ENCODE measurements at places on chromosomes 3 and 15.

- no peak for DNase-seq
Measured at GRCh38 chr3:27556887-27557286, 72.7 kb upstream of the SLC4A7 start.

- no peak for DNase-seq
Measured at GRCh38 chr15:44243829-44244228, 44.7 kb upstream of the GOLM2 start.

DNA sequence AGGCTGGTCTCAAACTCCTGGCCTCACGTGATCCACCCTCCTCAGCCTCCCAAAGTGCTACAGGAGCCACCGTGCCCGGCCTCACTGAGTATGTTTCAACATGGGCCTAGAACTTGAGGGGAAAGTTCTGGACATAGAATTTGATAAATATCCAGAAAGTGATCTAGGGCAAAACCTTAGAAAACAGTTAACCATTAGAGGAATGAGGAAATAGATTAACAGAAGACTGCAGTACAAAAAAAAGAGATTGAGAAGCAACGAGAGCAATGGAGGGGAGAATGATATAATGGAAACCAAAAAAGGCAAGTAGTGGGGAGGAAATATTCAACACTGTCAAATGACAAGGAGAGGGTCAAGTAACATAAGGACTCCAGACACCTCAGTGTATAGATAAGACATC is 191.5 kb downstream of the PLCH1 start:
- no peak for DNase-seq

- DNase-seq, result no peak
Measured at GRCh38 chr3:115804713-115805119, 181.4 kb downstream of the GAP43 start.

DNA sequence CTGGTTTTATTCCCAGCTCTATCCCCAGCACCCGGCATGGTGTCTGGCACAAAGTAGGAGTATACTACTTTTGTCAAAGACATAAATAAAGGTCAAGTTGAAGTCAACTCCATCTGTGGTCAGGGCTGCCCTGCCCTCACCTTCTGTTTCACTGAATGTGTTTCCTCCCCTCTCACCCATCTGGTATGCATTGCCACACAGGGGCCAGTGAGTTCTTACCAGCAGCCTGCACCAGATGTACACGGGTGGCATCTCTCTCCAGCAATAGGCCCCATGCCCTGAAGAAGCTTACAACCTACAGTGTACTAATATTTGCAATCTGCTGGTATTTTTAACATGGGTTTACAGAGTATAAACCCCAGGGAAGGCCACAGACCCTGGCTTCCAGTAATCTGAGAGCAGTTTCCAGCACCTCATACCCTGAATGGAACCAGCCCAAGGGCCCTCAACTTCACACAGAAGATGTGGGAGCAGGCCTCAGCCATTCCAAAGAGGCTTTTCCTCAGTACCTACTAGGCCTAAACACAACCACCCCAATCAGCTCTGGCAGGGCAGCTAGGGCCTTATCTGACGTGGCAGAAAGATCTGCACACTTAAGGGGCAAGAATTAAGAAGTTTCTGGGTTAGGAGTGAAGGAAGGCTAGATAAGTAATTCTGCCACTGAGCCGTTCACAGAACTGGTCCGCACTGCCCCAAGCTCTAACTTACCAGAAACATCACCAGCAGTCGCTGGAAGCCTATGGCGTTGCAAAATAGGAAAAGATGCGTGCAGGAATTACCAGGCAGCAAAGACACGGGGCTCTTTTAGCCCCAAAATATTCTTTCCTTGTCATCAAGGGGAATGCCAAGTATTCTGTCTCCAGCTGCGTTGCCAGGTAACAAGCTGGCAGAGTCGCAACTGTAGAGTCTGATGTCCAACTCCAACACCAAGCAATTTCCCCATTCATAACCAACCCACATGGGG is 2.1 kb downstream of the IDH2 start:
- no peak for DNase-seq

DNA sequence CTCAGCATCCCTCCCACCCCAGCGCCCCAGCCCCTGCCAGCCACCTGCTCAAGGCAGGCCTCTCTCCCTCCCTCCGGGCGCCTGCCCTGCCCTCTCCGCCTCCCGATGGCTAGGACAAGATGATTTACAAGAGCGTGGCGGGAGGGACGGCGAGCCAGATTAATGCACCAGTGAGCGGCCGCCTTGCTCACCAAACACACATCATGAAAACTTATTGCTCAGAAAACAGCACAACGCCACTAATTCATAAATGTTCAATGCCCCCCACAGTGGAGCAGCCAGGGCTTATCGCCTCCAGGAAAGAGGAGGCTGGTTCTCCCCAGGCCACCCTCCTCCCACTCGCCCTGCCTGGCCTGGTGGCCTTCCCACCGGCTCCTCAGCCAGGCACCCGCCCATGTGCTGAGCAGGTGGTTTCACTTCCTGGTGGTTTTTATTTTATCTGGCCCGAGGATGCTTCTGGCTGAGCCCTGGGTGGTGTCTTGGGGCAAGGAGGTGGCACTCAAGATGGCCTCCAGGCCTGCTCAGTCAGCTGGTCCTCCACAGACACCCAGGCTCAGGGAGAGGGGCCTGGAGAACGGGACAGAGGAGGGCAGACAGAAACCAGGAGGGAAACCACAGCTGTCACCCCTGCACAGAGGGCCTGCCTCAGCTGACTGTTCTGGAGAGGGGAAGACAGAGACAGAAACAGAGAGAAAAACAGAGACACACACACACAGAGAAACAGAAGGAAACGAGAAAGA is 284.9 kb downstream of the UACA start:
- DNase-seq, result no peak

DNA sequence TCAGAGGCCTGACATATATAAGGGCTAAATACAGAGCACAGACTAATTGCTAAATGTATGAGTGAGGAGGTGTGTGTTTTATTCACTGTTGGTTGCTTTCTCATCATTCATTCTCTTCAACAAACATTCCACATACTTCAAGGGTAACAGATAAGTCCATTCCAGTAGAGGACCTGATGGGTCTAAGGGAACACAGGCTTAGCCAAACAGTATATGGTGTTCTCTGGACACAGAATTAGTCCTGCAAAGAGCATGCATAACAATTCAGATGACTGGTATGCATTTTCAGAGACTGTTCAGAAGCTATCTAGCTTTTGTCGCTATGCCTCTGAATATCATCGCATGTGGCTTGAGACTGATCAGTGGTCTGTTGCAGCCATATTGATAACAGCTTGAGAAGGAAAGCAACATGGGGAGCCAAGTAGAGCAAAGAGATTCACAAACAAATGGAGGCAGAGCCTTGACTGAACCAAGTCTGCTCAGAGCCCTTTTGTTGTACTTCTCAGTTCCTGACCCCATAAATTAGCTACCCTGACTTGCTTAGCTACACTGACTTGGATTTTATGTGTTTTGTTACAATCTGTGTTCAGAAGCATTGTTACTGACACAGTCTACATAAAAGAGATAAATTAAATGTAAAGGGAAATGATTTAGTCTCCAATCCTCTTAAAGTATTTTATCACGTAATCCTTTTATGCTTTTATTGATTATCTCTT is 1178.7 kb downstream of the ROBO1 start:
- DNase-seq, result no peak

GRCh38 chr3:173663696-173664111 is 266.2 kb downstream of the NLGN1 start:
- DNase-seq, result no peak

- no peak for DNase-seq
Measured at GRCh38 chr15:90396321-90396720, 8.3 kb downstream of the IQGAP1 start.

DNA sequence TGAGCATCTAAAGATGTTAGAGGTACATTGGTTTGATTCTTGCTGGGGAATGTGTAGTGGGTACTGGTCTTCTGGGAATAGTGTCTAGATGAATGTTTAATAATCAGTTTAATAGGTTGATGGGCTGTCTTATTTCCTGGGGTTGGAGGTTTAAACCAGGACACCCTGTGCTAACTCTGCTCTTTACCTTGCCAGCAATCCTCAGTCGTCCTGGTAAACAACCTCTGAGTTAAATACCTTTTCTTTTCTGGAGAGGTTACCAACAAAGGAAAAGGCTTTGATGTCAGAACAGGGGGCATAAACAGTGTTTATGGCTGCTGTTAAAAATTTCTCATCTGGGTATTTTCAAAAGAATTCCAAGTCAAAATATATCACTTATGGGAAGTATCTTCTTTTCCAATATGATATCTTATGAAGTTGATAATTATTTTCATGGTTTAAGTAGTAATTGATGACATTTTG is 23.5 kb downstream of the MITF start:
- no peak for DNase-seq

- no peak for DNase-seq
Measured at GRCh38 chr15:100531204-100531603, 2.5 kb upstream of the CERS3 start.

DNA sequence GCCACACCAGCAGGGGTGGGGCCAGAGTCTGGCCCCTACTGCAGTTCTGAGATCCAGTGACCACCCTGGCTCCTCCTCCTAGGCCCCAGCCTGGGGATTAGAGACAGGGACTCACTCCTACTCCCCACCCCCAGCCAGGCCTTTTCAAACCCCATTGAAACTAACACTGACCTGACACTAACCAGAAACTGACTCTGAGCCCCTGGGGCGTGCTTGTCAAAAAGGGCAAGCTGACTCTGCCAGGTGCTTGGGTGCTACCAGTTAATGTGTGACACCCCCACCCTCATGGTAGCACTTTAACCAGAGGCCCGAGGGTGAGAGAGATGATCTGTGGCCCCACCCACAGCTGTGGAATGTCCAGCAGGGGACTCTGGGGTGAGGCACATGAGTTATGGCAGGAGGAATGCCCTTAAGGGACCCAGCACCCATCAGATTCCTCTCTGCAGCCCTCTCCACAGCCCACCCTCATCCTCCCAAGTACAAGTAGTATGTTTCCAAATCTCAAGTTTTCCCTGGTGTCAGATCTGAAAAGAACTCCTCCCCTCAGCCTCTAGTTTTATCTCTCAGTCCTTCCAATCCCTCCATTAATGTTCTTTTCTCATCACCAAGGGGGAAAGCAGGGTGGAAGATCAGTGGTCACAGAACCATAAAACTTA is 1.4 kb downstream of the PTH1R start:
- DNase-seq, result no peak

All from NCI-H1436 (cell line).